Stimulated activated CD8-positive, alpha-beta memory T cell treated with anti-CD3 and anti-CD28 coated beads, Interleukin-2, amount 100 ng/mL, for 1 hour (primary cell): ENCODE measurements at places on chromosomes 6 and 20.

- DNase-seq = no peak
Measured at GRCh38 chr20:4666001-4666479, 55.7 kb upstream of the PRND start.

DNA sequence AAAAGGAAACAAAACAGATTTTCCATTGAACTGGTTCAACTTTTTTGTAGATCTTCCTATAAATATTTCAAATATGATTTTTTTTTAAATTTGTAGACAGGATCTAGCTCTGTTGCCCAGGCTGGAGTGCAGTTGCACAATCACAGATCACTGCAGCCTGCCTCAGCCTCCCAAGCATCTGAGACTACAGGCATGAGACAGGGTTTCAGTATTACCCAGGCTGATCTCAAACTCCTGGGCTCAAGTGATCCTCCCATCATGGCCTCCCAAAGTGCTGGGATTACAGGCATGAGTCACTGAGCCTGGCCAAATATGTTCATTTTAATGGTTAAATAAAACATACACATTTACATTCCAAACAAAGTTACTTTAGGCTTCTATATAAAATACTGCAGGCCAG, 33.6 kb downstream of the SAMHD1 start:
- DNase-seq = no peak

- no peak for DNase-seq
Measured at GRCh38 chr6:81897793-81898192, 145.3 kb upstream of the TENT5A start.

- no peak for DNase-seq
Measured at GRCh38 chr6:5034328-5034727, 30.5 kb upstream of the RPP40 start.

DNA sequence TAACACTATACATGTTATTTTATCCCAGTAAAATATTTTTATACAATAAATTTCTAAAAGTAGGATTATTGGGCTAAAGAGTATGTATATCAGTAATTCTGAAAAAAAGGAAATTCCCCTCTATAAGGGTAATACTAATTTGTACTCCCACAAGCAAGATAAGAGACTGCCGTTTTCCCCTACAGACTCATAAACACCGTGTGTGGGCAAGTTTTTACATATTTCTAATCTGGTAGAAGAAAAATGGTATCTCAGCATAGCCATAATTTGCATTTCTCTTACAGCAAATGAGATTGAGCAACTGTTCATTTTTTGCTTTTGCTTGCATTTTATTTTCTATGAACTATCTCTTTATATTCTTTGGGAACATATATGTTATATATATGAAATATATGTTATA, 26.0 kb upstream of the MYMX start:
- DNase-seq = no peak

DNA sequence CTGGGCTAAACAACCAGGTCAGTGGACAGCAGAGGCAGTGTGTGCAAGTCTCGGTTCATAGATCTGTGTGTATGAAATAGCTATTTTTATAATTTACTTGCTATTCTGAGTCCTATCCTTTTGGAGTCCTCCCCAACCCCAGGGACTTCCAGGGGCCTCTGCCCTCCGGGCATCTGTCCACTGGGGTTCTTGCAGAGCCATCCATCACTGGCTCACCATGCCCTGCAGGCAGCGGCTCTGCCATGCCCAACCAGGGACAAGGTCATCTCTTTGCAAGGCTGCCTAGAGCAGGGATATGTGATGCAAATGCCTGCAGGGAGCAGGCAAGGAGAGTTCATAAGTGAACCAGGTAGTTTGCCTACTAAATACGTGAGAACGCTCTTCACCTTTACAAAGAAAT, 10.5 kb upstream of the BEND3 start:
- DNase-seq = no peak

GRCh38 chr20:50691573-50692551, 520 bp upstream of the RIPOR3 start:
- no peak for DNase-seq

- DNase-seq = no peak
Measured at GRCh38 chr6:148550569-148550968, 196.3 kb upstream of the UST start.

GRCh38 chr6:95519228-95520037, 57.9 kb upstream of the MANEA start:
- no peak for DNase-seq

DNA sequence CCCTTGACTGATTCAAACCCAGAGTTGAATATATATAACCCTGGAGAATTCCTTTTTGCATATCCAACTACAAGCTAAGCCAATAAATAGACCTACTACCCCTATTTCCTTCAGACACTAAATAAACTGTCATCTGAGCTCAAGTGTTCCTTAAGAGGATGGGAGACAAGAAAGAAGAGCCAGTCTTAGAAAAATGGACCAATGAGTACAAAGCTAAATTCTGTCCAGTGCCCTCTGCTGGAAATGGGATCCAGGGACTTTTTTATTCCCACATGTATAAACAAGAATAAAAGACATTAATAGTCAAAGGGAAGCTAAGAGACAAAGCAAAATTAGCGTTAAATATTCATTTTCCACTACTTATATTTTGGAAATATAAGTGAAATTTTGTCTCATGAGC, 4.8 kb downstream of the PPP1R10 start:
- no peak for DNase-seq

GRCh38 chr6:140052736-140053729, 678.6 kb upstream of the CITED2 start:
- DNase-seq = no peak

DNA sequence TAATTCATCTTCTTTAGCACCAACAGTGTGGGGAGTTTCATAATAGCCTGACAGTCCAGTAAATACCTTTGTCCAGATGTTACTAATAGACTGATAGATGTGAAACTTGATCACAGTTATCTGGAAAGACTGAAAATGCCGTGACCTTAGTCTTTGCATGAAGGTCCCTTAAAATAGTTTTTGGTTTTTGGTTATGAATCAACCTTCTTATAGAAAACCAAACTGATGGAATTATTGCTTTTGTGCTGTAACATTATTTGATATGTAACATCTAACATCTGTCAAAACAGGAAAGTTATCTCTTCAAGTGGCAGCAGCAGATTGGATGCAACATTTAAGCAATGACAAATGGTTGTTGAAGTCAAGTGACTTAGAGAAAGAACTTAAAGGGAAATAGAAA, 190.4 kb downstream of the DOK5 start:
- DNase-seq = no peak

- DNase-seq = no peak
Measured at GRCh38 chr6:105035299-105035698, 78.4 kb downstream of the LIN28B start.

GRCh38 chr20:48926267-48926666, 4.8 kb downstream of the ARFGEF2 start:
- no peak for DNase-seq

DNA sequence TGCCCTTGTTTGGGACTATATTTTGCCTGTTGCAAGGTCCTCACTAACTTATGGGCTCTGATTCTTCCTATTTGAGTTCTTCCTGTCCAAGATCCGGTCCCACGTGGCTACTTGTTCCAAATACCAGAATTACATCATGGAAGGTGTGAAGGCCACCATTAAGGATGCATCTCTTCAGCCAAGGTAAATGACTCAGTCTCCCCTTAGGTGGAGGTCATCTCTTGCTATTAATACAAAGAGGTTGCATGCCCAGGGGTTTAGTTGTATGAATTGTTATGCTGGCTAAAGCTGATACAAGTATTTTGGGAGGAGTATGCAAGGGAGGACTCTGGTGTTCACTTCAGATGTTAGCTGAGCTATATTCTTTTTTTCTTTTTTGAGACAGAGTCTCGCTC, 9.1 kb downstream of the RNF114 start:
- no peak for DNase-seq
